ENCODE measurements at places on chromosomes 3 and 15.

DNA sequence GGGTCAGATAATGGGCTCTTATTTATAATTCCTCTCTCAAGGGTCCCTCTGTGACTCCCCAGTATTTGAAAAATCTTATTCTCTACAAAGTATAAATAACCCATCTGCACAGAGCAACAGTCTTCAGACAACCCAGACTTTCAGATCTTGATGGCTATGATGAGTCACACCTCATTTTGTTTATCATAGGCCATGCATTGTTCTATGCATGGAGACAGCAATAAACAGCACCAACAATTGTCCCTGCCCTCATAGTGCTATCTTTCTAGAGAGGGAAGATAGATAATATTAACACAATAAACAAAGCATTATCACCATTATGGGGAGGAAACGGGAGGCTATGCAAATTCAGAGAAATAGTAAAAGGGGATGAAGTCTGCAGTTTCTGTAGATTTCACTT lies 13.4 kb downstream of the FHIT start:
- DNase-seq: no peak

GRCh38 chr3:2659896-2660295 lies 450.3 kb downstream of the IL5RA start:
- no peak for DNase-seq

GRCh38 chr3:56839784-56840715 lies 38.3 kb upstream of the ARHGEF3 start:
- no peak for DNase-seq

GRCh38 chr3:23055733-23056376 lies 147.3 kb upstream of the UBE2E2 start:
- no peak for DNase-seq

GRCh38 chr3:5136211-5136918 lies 14.3 kb downstream of the ARL8B start:
- no peak for DNase-seq

GRCh38 chr15:59953392-59953883 lies 50.7 kb upstream of the FOXB1 start:
- DNase-seq: no peak

DNA sequence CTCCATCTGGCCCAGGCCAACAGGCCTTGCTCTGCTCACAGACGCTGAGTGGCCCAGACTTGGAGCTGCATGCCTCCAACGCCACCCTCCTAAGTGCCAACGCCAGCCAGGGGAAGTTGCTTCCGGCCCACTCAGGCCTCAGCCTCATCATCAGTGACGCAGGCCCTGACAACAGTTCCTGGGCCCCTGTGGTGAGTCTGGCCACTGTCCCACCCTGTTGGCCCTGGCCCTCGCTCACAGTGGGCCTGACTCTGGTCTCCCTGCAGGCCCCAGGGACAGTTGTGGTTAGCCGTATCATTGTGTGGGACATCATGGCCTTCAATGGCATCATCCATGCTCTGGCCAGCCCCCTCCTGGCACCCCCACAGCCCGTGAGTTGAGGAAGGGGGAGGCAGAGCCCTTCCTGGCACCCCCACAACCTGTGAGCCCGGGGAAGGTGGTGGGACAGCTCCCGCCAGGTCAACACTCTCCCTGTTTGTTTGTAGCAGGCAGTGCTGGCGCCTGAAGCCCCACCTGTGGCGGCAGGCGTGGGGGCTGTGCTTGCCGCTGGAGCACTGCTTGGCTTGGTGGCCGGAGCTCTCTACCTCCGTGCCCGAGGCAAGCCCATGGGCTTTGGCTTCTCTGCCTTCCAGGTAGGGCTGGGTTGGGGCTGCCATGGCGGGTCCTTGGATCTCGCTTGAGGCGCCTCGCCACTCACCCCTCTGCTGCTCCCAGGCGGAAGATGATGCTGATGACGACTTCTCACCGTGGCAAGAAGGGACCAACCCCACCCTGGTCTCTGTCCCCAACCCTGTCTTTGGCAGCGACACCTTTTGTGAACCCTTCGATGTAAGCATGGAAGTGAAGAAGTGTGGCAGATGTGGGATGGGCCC lies 10.0 kb downstream of the NT5DC2 start:
- no peak for DNase-seq

- no peak for DNase-seq
Measured at GRCh38 chr3:106281221-106281620, 412.4 kb upstream of the CBLB start.

DNA sequence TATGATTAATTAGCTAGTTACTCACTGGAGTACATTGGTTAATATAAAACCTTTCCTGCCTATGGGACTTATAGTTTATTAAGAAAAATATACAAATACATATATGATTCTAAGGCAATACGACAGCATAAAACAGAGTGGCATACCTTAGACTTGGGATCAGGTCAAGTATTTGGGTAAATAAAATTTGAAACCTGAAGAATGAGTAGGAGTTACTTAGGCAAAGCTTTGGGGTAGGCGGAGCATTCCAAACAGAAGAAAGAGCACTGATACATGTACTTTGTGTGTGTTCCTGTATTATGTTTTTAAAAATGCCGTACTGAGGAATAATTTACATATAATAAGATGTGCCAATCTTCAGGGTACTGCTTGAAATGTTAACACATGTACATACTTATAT lies 15.1 kb downstream of the ZPLD1 start:
- DNase-seq: no peak

- DNase-seq: no peak
Measured at GRCh38 chr15:63348392-63348791, 33.3 kb downstream of the CA12 start.

GRCh38 chr3:76352511-76353284 lies 567.3 kb upstream of the ZNF717 start:
- no peak for DNase-seq

DNA sequence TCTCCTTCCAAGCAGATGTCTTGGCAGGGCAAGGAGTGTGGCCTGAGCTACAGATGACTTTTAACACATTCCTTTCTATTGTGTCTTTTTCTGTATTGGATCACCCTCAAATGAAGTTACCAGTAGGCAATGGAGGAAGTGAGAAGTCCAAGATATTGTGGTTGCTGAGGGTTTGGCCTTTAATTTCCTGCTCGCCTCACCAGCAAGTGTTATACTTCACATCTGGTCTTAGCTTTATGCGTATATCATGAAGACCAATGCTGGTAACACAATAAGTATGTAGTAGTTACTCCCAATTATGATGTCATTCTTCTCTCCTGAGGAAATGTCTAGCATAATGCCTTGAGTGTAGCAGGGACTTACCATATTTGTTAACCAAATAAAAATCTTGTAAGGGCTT lies 179.9 kb downstream of the ZIC1 start:
- DNase-seq: no peak

- no peak for DNase-seq
Measured at GRCh38 chr15:68186671-68187397, 18.3 kb downstream of the CALML4 start.

DNA sequence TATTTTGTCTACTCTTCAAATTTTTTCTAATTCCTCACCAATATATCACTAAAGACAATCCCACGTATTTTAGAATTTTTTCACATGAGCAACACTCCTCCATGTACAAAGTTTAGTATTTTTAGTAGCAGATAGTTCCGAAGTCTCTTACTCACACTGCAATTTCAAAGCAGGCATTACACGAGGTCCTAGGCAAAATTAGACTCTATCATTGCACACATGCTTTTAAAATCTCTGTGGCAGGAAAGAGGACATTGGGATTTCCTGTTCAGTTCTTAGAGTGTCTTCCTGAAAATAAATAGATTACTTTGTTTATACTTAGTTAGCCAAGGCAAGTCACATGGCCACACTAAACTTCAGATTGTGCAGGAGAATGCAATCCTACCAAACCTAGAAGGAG lies 847.7 kb downstream of the ROBO2 start:
- no peak for DNase-seq

DNA sequence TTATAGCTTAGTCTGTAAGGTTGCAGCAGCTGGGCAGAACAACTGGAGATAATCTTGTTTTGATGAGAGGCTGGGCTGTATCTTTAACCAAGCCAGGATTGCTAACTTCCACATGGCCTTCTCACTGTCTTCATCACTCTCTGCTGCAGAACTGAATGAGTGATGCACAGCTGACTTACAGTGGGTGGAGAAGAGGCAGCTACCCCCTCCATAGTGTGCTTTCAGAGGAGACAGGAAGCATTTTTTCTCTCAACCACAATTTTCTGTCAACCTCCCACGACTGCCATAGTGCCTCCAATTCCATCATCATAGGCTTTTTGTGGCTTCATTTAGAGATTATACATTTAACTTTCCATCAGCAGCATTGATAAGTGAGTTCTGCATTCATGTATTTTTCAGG lies 168.2 kb downstream of the CLSTN2 start:
- DNase-seq: no peak

GRCh38 chr3:109275702-109276293 lies 40.5 kb downstream of the DPPA2 start:
- no peak for DNase-seq

GRCh38 chr15:45536934-45537333 lies 14.4 kb upstream of the SLC30A4 start:
- DNase-seq: no peak
